CD8-positive, alpha-beta memory T cell (primary cell): ENCODE measurements at places on chromosomes 4 and X. TPM values are rescaled to one million over a fixed set of nuclear protein-coding genes. Genes with fewer than 3 reads are reported as not detected.

- no peaks in the 10 kb centered on the region for H3K27me3 ChIP-seq
- H3K4me1 ChIP-seq: no peaks in the 10 kb centered on the region
- no peak overlapping the region for H3K4me3 ChIP-seq
- no peaks in the 10 kb centered on the region for H3K36me3 ChIP-seq
- DNase-seq: no peak
These were observed 283.2 kb downstream of the DCHS2 start for GRCh38 chr4:154208424-154208823.

DNA sequence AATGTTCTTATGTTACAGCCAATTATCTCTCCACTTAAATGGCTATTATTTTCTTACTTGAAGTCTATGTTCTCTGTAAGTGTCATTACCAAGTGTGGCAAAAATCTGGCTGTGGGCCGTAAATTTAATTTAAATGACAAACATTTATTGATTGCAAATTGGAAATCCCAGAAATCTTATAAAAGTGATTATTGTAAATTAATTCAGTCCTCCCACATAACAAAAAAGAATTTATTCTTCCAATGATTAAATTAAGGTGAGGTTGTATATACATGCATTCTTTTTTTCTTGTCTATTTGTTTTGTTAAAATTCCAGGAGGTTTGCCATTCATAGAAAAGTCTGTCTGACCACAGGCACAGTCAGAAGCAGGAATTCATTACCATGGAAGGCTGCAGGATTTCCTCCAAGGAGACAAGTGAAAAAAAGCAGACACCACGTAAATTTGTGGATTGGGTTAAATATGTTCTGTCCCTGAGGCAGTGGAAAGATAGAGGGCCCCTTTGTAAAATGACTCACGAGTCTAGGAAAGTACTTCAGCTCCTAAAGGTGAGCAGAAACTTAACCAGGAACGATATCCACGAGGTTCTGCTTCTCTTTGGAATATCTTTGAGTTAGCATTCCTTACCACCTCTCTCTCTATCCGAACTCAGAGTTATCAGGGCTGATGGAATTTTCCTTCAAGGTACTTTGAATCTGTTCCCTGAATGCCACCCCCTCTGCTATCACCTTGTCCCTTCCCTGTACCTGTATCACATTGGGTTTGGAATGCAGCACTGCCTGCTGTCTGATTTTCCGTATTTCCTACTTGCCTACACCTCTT is 10.7 kb downstream of the PPARGC1A start:
- H3K4me3 ChIP-seq: no peak overlapping the region
- H3K27me3 ChIP-seq: no peaks in the 10 kb centered on the region
- no peaks in the 10 kb centered on the region for H3K4me1 ChIP-seq
- H3K36me3 ChIP-seq: no peaks in the 10 kb centered on the region

GRCh38 chrX:44802613-44803012 is 41.2 kb upstream of the DUSP21 start:
- no peak for DNase-seq
- H3K27ac ChIP-seq: no peak overlapping the region
- H3K4me3 ChIP-seq: no peak overlapping the region
- no peaks in the 10 kb centered on the region for H3K27me3 ChIP-seq
- no peaks in the 10 kb centered on the region for H3K4me1 ChIP-seq

GRCh38 chrX:123884809-123885408 is 25.1 kb downstream of the XIAP start:
- H3K4me3 ChIP-seq: no peak overlapping the region
- H3K36me3 ChIP-seq: no peaks in the 10 kb centered on the region
- H3K27me3 ChIP-seq: no peaks in the 10 kb centered on the region

DNA sequence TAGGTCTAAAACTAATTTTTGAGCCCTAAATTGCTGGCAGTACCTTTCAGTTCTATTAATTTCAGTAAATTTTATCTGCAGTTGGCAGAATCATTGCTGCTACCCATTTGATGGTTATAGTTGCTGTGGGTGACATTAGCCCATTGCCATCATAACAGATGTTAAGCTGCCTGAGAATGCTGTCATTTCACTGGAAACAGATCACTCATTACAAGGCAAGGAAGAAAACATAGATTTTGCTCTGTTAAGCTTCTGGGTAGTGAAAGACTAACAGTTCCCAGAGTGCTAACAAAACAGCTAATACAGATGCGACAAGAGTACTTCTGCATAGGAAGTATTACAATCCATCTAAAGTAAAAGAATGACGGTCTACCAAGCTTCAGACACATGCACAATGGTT is 213.2 kb downstream of the SPANXN3 start:
- DNase-seq: no peak
- no peaks in the 10 kb centered on the region for H3K36me3 ChIP-seq
- H3K4me1 ChIP-seq: no peaks in the 10 kb centered on the region
- no peak overlapping the region for H3K27ac ChIP-seq
- H3K27me3 ChIP-seq: no peaks in the 10 kb centered on the region

DNA sequence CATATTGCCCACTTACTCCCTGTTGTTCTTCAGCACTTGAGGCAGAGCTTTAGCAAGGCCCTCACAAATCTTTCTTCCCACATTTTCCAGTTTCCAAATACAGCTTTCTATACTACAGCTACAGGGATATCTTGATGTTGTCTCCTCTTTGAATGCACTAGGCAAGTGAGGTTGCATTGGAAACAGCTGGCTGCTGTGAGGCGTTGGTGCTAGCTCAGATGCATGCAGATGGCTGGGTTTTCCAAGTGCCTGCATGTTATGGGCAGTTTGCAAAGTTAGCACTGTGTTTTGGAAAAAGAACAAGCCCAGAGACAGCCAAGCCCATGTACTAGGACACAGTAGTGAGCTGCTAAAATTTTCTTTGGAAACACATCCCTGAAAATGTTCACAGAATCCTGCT is 315.1 kb upstream of the RASGEF1B start:
- H3K4me1 ChIP-seq: no peaks in the 10 kb centered on the region
- no peaks in the 10 kb centered on the region for H3K27me3 ChIP-seq
- no peak overlapping the region for H3K27ac ChIP-seq
- H3K4me3 ChIP-seq: no peak overlapping the region

GRCh38 chr4:118254368-118254767 is 98.4 kb downstream of the PRSS12 start:
- no peak overlapping the region for H3K4me3 ChIP-seq
- no peak overlapping the region for H3K27ac ChIP-seq
- DNase-seq: no peak
- H3K27me3 ChIP-seq: no peaks in the 10 kb centered on the region
- H3K36me3 ChIP-seq: no peaks in the 10 kb centered on the region
- H3K4me1 ChIP-seq: no peaks in the 10 kb centered on the region

DNA sequence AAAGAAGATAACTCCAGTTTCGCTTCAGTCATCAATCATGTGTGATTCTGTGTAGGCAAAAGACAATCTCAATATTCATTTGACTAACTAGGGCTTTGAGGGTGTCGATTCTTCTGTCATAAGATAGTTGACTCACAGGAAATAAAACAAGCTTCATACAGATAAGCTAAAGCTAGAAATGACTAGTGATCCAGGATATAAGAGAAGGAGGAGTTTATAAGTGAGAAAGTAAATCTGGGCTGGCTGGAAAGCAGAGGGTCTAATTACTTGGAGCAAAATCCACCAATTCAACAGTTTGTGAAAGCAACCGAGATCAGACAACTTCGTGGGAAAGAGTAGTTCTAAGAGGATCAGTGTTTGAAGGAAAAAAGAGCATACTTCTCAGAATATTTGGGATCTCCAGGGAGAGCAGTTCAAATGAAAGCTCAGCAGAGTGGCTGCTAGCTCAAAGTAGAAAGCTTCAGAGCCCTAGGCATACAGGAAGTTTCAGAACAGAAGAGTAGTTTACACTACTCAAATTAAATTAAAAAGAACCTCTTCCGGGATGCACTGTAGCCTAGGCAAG is 429.3 kb downstream of the INPP4B start:
- H3K36me3 ChIP-seq: no peaks in the 10 kb centered on the region
- H3K27me3 ChIP-seq: no peaks in the 10 kb centered on the region
- peak overlapping the region; percentile 39 for H3K4me3 ChIP-seq
- DNase-seq: peak; percentile 34

GRCh38 chrX:136202889-136203288 is 48.3 kb downstream of the MAP7D3 start:
- H3K27me3 ChIP-seq: no peaks in the 10 kb centered on the region
- H3K27ac ChIP-seq: no peak overlapping the region
- H3K36me3 ChIP-seq: no peaks in the 10 kb centered on the region
- H3K4me1 ChIP-seq: peaks cover 11% of the 10 kb centered on the region
- H3K4me3 ChIP-seq: no peak overlapping the region

DNA sequence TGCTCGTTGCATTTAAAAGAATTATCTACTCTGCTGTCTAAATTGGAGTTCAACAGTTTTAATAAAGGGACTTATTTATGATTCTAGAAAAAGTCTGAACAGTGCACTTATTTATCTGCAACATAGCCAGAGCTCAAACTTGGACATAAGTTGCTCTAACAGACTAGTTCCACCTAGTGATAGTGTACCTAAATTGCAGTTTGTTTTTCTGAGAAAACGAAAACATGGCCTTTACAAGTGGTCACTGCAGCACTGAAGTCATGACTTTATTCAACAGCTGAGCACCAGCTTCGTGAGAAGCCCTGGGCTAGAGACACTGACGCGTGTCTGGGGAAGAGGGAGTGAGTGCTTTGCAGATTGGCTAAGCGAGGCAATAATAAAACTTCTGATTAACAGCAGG is 77.3 kb upstream of the IGSF1 start:
- no peaks in the 10 kb centered on the region for H3K4me1 ChIP-seq
- no peak overlapping the region for H3K4me3 ChIP-seq
- no peaks in the 10 kb centered on the region for H3K36me3 ChIP-seq
- no peak for DNase-seq
- no peaks in the 10 kb centered on the region for H3K27me3 ChIP-seq

DNA sequence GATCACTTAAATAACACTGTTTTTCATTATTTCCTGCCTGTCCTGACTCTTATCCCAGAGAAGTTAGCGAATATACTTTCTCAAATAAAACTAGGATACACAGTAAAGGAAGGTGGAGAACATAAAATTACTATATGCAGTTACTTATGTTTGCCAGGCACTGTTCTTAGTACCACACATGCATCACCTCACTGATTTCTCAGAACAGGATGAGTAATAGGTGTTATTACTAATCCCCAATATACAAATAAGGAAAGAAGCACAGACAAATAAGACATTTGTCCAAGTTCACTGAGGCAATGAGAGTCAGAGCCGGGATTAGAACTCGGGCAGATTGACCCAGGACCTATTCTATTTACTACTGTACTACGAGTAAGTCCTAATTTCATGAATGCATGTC is 91.7 kb downstream of the CORIN start:
- no peak overlapping the region for H3K27ac ChIP-seq
- no peaks in the 10 kb centered on the region for H3K36me3 ChIP-seq
- H3K27me3 ChIP-seq: no peaks in the 10 kb centered on the region
- no peaks in the 10 kb centered on the region for H3K4me1 ChIP-seq
- H3K4me3 ChIP-seq: no peak overlapping the region

GRCh38 chr4:16579866-16580265 is 318.6 kb downstream of the LDB2 start:
- no peak for DNase-seq
- H3K4me1 ChIP-seq: no peaks in the 10 kb centered on the region
- H3K27me3 ChIP-seq: no peaks in the 10 kb centered on the region
- H3K36me3 ChIP-seq: no peaks in the 10 kb centered on the region

- no peaks in the 10 kb centered on the region for H3K27me3 ChIP-seq
- no peaks in the 10 kb centered on the region for H3K36me3 ChIP-seq
- H3K4me1 ChIP-seq: no peaks in the 10 kb centered on the region
- no peak overlapping the region for H3K27ac ChIP-seq
These were observed 78.3 kb upstream of the ATXN3L start for GRCh38 chrX:13397878-13398818.

GRCh38 chr4:1408418-1408817 is 2.2 kb upstream of the NKX1-1 start:
- H3K4me1 ChIP-seq: no peaks in the 10 kb centered on the region
- no peak overlapping the region for H3K4me3 ChIP-seq
- peak; percentile 37 for DNase-seq
- no peak overlapping the region for H3K27ac ChIP-seq
- H3K27me3 ChIP-seq: peaks cover 12% of the 10 kb centered on the region

DNA sequence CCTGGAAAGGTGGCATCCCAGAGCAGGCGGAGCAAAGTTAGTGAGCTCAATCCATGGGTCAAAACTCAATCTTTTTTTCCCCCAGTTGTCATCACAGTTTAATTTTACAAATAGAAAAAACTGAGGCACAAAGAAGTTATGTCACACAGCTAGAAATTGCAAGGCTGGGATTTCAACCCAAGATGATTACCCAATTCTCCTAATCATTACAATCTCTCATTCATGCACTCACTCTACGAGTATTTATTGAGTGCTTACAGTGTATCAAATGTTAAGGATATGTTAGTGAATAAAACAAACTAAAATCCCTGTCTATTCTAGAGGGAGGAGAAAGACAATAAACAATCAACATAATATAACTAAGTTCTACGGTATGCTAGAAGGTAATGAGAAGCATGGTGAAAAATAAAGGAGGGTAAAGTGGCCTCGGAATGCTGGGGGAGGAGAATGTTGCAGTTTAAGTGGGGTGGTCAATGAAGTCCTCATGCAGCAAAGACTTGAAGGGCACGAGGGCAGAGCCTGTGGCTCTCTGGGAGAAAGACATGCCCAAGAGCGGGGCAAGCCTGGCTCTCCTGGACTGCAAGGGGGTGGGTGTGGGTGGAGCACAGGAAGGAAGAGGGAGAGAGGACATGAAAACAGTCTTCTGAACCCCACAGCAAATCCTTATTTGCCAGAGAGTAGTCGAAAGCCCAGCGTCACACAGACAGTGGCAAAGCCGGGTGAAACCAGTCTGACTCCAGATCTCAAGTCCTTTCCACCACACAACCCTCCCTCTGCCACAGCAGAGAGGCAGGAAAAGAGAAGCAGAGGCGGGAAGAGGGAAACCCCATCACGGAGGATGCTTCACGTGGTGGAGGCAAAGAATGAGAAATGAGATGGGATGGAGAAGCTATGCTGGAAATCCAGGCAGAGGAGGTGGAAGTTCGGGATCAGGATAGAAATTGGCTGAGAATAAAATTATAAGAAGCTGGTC is 48.3 kb downstream of the RAB33B start:
- H3K4me1 ChIP-seq: no peaks in the 10 kb centered on the region
- no peaks in the 10 kb centered on the region for H3K36me3 ChIP-seq
- H3K4me3 ChIP-seq: no peak overlapping the region
- no peaks in the 10 kb centered on the region for H3K27me3 ChIP-seq
- DNase-seq: no peak

GRCh38 chr4:166519774-166520173 is 646.7 kb downstream of the TLL1 start:
- no peaks in the 10 kb centered on the region for H3K36me3 ChIP-seq
- H3K27ac ChIP-seq: no peak overlapping the region
- H3K4me1 ChIP-seq: no peaks in the 10 kb centered on the region
- H3K27me3 ChIP-seq: no peaks in the 10 kb centered on the region

- no peaks in the 10 kb centered on the region for H3K27me3 ChIP-seq
- peak overlapping the region; percentile 97 for H3K27ac ChIP-seq
- H3K4me3 ChIP-seq: peak overlapping the region; percentile 87
- H3K36me3 ChIP-seq: no peaks in the 10 kb centered on the region
- peak; percentile 17 for DNase-seq
- H3K4me1 ChIP-seq: peaks cover 43% of the 10 kb centered on the region
These were observed 507 bp downstream of the LIN54 start for GRCh38 chr4:83010111-83010521.

- no peak overlapping the region for H3K27ac ChIP-seq
- DNase-seq: no peak
- no peaks in the 10 kb centered on the region for H3K36me3 ChIP-seq
- no peak overlapping the region for H3K4me3 ChIP-seq
- no peaks in the 10 kb centered on the region for H3K27me3 ChIP-seq
- no peaks in the 10 kb centered on the region for H3K4me1 ChIP-seq
These were observed 99.0 kb downstream of the ASB9 start for GRCh38 chrX:15170927-15171326.

GNRHR gene
- total RNA-seq: not detected

PPP1R3F gene
- total RNA-seq: 6.0 TPM

SOWAHD gene
- 0.55 TPM for total RNA-seq

POLR2B gene
- 129 TPM for total RNA-seq

PRKG2 gene
- 0.58 TPM for total RNA-seq

CSAG1 gene
- not detected for total RNA-seq

F9 gene
- not detected for total RNA-seq

PPP1R2C gene
- not detected for total RNA-seq

MAGIX gene
- 1.4 TPM for total RNA-seq

PNCK gene
- not detected for total RNA-seq

ZCCHC18 gene
- total RNA-seq: 2.9 TPM
